Myocyte (in vitro differentiated cells): ENCODE measurements at places on chromosomes 7 and 10. TPM values are rescaled to one million over a fixed set of nuclear protein-coding genes. Genes with fewer than 3 reads are reported as not detected.

Gene PSPH
- total RNA-seq = 66.0 and 72.7 TPM in 2 replicates

Gene NEURL1
- total RNA-seq = 10.6 and 12.1 TPM in 2 replicates

Gene LRRC18
- not detected in 2 replicates for total RNA-seq

Gene BHLHA15
- total RNA-seq = not detected in 2 replicates

Gene MOGAT3
- not detected in 2 replicates for total RNA-seq

Gene AKR1C3
- total RNA-seq = 65.8 and 91.3 TPM in 2 replicates

Gene CCL24
- total RNA-seq = 0.72 TPM in 1 of 2 replicates, not detected in the other

Gene SRRM3
- total RNA-seq = 2.8 TPM in 2 replicates

Gene SH2B2
- 32.1 and 51.6 TPM in 2 replicates for total RNA-seq

DNA sequence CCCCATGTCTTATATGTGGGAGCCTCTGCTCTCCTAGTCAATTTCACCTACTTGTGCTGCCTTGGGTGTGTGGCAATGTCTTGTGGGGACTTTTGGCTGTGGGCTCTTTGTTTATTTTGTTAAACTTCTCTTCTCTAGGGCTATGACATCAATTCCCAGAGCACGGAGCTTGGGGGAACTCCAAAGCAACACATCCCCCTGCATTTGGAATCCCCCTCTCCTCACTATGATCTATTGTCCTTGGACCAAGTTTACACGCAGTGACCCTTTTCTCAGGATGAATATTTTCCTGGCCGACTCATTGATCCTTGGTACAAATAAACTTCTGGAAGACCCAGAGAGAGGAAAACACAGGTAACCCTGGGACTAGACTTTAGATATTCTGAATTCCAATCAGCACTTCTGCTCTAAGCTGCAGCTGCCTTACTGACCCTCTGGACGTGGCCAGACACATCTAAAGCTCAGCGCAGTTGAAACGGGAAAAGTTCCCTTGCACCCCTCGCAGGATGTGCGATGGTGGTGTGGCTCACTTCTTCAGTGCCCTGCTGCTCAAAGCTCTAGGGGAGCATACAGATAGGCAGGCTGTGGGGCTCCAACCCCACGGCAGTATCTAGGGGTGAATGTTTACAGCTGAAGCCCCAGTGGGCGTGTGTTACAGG, 110.8 kb downstream of the TMEM178B start:
- no peak for DNase-seq

- DNase-seq = no peak
These were observed 1331.6 kb upstream of the SORCS1 start for GRCh38 chr10:108496106-108496505.

DNA sequence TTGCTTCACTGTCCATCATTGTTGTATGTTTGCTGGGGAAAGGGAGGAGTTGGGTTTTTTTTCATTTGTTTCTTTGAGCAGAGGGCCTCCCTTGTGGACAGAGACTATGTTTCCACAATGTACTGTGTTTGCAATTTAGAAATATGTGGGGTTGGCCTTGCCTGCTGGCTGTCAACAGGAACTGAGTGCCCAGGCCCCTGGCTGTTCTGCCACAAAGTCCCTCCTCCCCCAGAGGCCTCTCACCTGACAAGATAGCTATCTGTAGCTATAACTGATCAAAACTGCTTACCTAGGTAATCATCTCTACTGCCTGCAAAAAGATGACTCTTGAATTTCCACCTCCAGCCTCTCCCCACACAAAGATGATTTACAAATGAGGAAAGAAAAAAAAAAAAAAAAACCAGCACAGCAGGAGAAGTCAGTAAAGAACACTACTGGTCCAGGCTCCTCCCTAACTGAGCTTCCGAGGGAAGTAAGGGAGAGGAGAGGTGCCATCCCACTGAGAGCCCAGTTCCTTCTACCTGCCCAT, 121.8 kb downstream of the SGMS1 start:
- DNase-seq = no peak

GRCh38 chr10:90804354-90804753, 53.5 kb downstream of the HTR7 start:
- DNase-seq = no peak

DNA sequence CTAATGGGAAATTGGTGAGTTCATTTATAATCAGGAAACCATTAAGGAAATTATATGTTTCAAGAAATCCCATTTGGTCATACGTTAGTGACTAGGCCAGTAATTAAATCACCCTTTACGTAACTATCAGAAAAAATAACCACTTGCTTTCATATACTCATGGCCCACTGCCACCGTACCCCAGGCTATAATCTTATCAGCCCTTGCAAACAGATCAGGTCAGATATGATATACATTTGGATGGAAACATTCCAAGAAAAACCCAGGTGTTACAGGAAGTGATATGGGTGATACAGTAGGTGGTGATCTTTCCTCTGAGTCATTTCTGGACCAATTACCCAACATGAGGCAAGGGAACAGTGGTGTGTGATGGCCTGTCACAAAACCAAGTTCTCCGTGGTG, 481.0 kb upstream of the SEMA3A start:
- DNase-seq = no peak

DNA sequence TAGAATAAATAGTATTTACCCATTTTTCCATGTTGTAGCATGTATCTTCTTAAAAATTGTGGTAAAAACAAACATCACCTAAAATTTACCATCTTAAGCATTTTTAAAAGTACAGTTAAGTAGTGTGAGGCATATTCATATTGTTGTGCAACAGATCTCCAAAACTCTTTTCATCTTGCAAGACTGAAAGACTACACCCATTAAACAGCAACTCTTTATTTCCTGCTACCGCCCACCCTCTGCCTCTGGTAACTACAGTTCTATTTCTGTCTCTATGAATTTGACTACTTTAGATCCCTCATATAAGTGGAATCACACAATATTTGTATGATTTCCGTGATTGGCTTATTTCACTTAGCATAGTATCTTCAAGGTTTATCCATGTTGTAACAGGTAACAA, 40.0 kb upstream of the AGBL3 start:
- no peak for DNase-seq

DNA sequence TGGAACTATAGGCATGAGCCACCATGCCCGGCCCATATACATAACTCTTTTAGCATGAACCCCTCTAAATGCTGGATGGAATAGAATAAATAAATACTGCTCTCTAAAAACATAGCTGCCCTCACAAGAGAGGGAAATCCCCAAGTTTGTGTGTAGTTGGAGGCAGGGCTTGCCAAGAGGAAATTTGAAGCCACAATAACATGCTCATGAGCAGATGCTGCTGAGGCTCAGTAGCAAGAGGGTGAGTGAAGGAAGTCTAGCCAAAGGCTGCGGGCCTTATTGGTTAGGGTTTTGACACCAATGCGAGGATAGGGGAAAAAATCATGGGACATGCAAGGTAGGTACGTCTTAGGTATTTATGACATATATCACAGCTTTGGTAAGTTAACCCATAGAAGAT, 17.3 kb downstream of the TPK1 start:
- peak; percentile 64 for DNase-seq

DNA sequence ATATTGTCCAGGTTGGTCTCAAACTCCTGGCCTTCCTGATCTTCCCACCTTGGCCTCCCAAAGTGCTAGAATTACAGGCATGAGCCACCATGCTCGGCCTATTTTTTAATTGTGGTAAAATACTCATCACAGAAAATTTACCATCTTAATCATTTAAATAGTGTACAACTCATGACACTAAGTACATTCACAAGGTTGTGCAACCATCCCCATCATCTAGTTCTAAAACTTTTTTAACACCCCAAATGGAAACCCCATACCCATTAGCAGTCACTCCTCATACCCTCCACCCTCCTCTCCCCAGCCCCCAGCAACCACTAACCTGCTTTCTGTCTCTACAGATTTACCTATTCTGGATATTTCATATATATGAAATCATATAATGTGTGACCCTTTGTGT, 90.3 kb downstream of the DOCK4 start:
- no peak for DNase-seq

- no peak for DNase-seq
These were observed 65.1 kb downstream of the TSPAN12 start for GRCh38 chr7:120792861-120793130.

DNA sequence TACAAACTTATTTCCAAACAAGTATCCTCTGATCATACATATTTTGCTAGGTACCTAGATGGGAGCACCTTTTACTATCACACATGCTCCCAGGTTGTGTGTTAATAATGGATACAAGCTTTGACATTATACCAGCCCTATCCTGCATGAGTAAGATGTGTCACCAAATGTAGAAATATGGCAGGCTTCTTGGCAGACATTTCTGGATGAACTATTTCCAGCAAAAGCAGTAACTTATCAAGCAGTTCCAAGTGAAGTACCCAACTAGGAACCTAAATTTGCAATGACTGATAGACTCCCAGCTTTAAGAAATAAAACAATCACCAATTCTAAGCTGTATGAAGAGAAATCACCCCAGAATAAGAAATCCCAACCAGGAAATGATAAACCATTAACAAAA, 103.7 kb upstream of the TMEM72 start:
- no peak for DNase-seq

DNA sequence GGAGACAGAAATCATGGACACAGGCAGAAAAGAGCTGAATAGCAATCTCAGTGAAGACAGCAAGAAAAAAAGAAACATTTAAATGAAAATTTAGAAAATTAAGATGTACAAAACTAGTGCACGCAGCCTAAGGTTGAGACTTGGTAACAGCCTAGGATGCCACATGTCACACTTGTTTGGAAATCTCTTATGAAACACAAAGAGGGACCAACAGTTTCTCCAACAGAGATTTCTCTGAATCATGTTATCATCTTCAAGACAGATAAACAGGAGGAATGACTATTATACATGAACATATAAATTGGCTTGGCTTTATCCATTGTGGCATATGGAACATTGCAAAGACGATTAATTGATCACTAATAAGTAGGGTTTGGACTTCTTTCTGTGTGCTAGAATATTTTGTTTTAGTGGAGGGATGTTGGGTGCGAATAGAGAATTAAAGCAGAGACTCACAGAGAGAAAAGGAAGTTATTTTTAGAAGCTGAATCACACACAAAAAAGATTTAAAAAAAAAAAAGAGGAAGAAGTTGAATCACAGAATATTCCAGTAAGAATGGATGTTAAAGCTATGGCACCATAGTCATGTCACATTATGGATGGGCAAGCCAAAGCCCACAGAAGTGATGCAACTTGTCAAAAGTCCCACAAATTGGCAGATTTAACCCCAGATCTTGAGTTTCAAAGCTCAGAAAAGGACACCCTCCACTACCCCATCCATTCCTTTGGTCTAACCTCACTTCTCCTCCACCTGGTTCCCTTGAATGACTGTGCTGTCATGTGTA, 91.6 kb downstream of the MYOF start:
- DNase-seq = no peak

GRCh38 chr7:90119178-90119971, 34.9 kb upstream of the STEAP1 start:
- DNase-seq = peak; percentile 18

DNA sequence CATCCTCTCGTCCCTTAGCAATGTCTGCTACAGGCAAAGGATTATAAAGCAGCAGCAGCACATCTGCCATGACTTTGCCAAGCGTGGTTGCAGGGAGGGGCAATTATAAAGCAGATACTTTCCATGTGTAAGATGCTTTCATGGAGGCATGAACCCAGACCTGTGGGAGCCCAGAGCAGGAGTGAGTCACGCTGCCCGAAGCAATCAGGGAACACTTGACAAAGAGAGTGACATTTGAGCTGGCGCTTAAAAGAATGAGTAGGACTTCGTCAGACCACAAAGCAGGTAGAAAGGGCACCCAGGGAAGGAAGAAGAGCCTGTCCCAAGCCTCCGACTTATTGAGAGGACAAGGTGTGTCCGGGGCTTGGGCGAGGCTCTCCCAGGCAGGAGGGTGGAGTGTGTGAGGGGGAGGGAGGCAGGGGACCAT, 147.2 kb downstream of the MYOF start:
- peak; percentile 72 for DNase-seq

DNA sequence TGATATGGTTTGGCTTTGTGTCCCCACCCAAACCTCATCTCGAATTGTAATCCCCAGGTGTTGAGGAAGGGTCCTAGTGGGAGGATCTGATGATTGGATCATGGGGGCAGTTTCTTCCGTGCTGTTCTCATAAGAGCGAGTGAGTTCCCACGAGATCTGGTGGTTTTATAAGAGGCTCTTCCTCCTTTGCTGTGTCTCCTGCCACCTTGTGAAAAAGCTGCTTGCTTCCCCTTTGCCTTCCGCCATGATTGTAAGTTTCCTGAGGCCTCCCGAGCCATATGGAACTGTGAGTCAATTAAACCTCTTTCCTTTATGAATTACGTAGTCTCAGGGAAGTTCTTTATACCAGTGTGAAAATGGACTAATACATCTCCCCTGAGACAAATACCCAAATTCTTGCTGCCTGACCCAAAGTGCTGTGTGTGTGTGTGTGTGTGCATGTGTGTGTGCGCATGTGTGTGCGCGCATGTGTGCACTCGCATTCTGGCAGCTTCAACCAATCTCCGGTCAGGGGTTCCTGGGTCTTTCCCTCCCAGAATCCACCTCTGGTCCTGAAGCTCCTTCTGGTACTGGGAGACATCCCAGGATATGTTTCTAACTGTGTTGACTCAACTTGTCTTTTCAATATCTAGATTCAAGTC, 98.1 kb upstream of the LRRC4 start:
- no peak for DNase-seq

DNA sequence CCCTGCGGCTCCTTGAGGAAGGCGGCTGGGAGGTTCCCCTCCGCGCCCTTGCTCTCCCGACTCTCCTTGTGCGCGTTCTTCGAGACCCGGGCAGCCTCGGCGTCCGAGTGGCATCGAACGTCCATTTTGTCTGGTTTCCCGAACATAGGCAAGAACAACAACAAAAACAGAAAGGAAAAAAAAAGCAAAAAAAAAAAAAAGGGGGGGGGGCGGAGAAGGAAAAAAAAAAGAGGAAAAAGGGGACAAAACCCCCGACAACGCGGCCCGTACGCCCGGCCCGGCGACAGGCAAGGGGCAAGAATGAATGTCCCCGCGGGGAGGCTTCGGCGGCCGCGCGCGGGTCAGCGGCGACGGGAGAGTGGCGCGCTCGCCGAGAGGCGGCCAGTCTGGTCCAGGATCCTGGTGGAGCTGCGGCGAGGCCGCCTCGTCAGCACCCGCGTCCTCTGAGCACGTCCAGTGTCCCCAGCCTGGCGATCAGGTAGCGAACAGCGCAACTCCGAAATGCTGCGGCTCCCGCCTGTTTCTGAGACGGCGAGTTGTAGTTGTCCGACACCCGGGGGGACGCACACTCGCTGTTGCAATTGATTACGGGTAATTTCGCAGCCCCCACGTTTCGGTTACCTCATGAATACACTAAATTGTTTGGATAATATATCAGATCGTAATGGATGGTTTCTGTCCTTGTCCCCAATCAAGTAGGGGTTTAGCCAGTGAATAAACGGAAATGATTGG, at the start of gene VAX1:
Gene VAX1 (minus strand): TSS at position 360 of the 732 bp plus-strand sequence. CDS start 214 bp downstream, at position 146.
- DNase-seq = no peak
